MM.1S (cell line): ENCODE measurements at places on chromosomes 3 and 15.

- DNase-seq, result no peak
These were observed 15.0 kb upstream of the RTP3 start for GRCh38 chr3:46482632-46483350.

DNA sequence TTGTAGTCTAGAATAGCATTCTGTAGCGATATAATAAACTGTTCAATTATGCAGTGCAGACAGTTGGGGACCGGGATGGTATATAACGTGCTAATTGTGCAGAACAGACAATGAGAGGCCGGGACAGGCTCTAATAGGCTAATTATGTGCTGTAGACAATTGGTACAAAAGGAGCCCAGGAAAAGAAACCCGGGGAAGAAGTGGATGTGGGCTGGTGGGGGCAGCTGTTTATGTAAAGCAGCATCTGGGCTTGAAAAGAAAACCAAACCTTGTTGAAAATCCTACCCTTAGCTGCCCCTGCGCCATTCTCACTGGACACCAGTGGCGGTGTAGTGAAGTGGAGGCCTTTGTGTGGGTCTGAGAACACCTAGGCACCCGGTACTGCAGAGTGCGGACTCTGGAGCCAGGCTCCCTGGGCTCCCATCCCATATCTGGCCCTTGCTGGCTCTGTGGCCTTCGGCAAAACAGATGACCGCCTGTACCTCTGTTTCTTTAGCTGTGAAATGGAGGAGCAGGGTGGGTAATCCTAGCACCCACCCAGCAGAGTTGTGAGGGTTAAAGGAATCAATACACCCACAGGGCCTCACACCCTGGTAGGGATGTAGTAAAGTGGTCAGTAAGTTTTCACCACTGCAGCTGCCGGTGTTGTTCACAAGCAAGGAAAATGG, 51.5 kb downstream of the CMTM6 start:
- DNase-seq, result no peak

DNA sequence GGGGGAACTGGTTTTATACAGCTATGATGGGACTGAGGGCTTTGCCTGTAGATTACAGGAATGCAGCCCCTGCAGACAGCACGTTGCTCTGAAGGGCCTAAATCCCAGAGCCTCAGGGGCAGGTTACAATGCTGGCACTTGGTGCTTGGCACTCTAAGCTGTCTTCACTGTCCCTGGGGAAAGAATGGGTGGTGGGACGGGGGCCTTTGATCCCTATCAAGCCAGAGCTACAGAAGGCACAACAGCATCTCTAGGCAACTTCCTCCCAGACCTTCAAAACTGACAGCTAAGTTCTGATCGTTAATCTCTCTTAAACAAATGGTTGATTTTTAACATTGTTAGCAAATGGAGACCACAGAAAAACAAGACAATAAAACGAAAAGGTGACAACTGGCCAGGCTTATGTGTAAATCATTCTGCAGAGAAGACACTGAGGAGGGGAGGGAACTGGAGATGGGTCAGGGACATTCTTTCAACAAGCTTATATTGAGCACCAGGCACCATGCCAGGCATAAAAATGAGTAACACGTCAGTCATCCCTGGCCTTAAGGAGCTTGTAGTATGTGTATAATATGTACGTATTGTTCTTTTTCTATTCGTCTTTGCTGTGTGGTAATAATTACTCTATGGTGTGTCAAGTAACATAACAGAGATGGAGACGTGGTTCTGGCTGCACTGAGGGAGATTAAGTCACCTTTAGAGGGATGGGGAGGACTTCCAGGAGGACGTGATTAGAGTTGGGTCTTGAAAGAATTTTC, 49.1 kb downstream of the CA12 start:
- no peak for DNase-seq

DNA sequence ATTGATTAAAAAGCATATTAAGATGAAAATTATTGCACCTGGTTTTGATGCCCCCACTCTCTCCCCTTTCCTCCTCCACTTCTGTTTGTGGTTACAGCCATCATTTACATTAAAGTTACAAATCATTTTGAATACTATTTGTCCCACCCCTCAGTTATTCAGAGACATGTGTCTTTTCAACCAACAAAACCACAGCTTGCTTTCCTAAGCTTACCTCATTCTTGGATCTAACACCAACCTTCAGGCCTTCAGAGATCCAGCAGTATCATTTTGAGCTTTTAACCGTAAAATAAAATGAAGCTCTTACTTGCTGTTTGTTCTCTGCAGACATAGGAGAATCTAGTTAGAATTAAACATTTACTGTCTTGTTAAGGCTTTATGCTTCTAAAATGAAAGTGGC, 4.7 kb downstream of the PXYLP1 start:
- no peak for DNase-seq

- DNase-seq, result no peak
These were observed 61.0 kb upstream of the DAZL start for GRCh38 chr3:16666206-16666605.

DNA sequence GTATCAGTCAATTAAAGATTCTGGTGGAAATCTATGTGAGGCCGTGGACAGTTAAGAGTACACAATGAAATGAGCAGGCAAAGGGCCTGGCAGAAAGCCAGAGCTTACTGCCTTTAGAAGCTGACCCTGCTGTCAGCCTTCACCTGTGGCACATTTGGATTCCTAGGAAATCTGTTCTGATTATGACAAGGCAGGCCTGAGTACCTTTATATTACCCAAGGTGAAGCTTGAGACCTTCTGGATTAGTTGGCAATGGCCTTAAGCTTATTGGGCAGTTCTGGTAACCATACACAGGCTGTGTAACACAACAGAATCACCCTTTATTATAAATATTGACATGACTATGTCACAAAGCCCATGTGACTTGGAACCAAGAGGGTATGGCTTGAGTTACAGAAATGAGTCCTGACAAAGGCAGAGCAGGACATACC, 43.2 kb downstream of the NBEAL2 start:
- DNase-seq, result no peak

GRCh38 chr15:31077181-31077580, 24.3 kb downstream of the TRPM1 start:
- peak; percentile 83 for DNase-seq

DNA sequence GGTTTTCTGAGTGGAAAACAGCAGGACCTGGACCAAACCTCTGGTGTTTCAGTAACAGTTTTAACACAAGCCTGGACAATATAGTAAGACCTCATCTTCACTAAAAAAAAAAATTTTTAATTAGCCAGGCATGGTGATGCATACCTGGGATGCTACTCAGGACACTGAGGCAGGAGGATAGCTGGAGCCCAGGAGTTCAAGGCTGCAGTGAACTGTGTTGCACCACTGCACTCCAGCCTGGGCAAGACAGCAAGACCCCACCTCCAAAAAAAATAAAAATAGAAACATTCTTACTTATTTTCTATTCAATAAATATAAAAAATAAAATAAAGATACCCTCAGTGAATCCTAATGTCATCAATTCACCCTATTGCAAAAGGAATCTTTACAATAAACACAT, 21.5 kb downstream of the ULK4 start:
- DNase-seq, result no peak

GRCh38 chr3:74267588-74268184, 346.8 kb downstream of the CNTN3 start:
- no peak for DNase-seq

- no peak for DNase-seq
These were observed 257.7 kb downstream of the VGLL3 start for GRCh38 chr3:86733257-86733656.

DNA sequence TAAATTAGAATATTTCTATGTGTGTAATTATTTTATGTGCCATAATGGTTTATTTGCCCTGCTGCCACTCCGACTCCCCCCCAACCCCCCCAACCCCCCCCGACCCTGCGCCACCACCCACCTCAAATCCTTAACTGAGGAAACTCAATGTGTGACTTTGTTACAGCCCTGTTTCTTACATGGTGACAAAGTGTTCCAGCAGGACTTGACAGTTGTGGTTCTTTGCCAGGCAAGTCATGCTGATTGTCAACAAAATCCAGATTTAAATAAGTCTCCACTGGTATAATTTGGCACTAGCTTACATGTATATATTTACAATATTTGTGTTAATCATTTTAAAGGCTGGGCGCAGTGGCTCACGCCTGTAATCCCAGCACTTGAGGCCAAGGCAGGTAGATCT, 7.7 kb downstream of the EBLN2 start:
- DNase-seq, result no peak

DNA sequence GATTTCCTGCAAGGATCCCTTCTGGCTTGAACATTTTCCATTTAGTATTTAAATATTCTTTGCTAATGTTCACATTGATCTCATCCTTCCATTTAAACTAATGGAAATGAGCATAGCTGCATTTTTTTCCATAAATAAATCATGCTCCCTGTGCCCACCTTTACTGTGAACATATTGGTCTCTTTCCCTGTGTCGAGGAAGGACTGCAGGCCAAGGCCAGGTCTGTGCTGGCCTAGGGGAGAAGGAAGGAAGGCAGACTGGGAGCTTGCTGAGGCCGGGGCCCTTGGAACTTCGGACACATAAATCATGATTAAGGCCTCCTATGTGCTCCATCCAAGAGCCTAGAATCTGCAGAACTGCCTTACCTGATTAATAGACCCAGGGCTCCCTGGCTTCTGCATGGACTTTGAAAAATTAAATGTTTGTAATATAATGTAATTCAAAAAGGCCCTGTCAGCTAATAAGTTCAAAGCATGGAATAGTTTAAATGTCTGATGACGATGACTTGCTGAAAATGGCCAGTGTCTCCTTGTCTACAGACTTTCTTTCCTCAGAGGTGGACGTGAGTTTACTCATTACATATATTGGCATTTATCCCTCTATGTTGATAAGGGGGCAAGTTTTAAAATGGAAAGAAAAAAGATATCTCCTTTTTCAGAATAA, 175.9 kb downstream of the FEZF2 start:
- DNase-seq, result no peak

GRCh38 chr15:39587731-39588530, 7.1 kb downstream of the THBS1 start:
- no peak for DNase-seq
